Stimulated activated naive CD4-positive, alpha-beta T cell treated with Interleukin-2 at 50 U/mL for 16 hours (primary cell): ENCODE measurements at places on chromosomes 7 and 10.

- no peak for DNase-seq
Measured at GRCh38 chr7:157955348-157955999, 618.7 kb downstream of the DNAJB6 start.

DNA sequence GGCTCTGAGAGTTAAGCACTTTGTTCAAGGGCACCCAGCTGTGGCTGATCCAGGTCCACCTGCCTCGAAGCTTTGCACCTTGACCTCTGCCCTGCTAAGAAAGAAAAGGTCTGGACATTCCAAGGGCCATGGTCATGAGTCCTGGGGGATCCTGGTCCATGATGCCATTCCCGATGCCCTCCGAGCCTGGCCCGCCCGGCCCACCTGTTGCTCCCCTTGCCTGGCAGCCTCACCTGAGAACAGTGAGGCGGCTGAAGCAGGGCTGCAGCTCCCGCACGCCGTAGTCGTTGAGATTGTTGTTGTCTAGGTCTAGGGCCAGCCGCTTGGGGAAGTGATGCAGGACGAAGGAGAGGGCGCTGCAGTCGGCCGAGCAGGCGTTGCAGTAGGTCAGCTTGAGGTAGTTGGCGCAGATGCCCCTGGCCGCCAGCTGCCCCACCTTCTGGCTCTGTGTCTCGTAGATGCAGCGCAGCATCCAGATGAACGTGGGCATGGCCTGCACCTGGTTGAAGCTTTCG lies 27.5 kb downstream of the NOD1 start:
- no peak for DNase-seq

DNA sequence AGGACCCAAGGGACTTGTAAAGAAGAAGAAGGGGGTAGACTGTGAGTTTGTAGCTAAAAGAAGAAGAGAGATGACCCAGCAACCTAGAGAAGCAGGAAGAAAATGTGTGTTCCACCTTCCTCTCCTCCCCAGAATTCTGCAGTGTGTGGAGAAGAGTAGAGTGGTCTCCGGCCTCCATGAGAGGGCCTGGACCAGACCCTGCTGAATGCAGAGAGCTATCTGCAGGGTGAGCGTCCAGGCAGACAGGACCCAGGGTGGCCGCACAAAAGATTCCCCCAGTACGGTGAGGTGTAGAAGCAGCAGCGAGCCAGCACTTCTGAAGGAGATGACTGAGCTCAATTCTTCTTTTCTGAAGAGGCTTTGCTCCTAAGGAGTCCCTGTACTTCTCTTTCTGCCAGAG lies 239.7 kb upstream of the ANKRD30A start:
- DNase-seq, result no peak

DNA sequence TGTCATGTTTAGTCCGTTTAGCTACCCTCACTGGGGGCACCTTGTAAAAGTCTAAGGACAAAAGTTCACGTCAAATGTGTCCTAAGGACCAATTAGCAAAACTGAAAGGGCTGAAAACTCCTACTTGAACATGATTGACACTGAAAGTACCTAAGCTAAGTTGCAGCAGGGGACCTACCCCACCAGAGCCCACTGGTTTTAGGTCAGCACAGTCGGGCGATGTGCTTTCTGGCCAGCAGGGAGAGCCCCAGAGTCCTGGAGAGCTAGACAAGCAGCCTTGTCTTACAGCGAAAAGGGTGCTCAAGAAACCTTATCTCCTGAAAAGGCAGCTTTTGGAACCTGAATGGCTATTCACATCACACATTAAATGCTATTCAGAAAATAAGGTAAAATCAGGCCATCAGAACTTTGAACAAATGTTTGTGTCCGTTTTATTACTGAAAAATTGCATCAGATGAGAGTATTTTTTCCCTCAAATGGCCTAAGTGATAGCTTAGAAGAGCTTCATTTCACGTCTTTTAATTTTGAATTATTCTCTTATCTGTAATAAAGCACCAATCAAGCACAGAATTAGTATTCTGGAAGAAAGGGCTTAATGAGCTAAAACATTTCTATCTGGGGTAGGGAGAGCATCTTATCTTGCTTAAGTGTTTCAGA lies 52.2 kb upstream of the MKI67 start:
- peak; percentile 36 for DNase-seq

DNA sequence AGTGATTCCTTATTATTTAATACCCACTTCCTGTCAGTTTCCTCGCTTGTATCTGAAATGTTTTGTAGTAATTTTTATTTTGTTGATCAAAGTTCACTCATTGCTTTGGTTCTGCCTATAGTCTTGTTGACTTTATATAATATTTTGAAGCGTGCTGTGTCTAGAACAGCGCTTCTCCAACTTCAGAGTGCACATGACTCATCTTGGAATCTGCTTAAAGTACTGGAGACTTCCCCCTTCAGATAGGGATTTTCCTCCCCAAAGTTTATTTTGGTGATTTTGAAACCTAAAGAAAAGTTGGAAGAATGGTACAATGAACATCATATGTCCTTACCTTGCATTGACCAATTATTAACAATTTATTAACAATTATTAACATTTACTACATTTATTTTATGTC lies 5.8 kb downstream of the COMTD1 start:
- no peak for DNase-seq

- no peak for DNase-seq
Measured at GRCh38 chr7:141074997-141075396, 1.1 kb downstream of the TMEM178B start.
